ENCODE measurements at places on chromosomes 16 and 17. TPM values are rescaled to one million over a fixed set of nuclear protein-coding genes. Genes with fewer than 3 reads are reported as not detected.

Gene KRTAP2-1
- total RNA-seq, result not detected

Gene ABCA6
- 0.99 TPM for total RNA-seq

Gene BLMH
- 37.7 TPM for total RNA-seq

Gene KRT12
- total RNA-seq, result not detected

Gene CHD9
- total RNA-seq, result 33.3 TPM

Gene PNMT
- not detected for total RNA-seq

Gene USP6
- 0.05 TPM for total RNA-seq

Gene ABCA3
- total RNA-seq, result 10.5 TPM

Gene KIF18B
- 0.08 TPM for total RNA-seq

Gene RGS11
- not detected for total RNA-seq

Gene NAGLU
- total RNA-seq, result 13.2 TPM

Measured in T-helper 17 cell (primary cell).